Neural crest cell (in vitro differentiated cells): ENCODE measurements at places on chromosomes 16 and 17. TPM values are rescaled to one million over a fixed set of nuclear protein-coding genes. Genes with fewer than 3 reads are reported as not detected.

The BRICD5 gene
- 31.2 and 32.0 TPM in 2 replicates for total RNA-seq

The KRTAP4-3 gene
- total RNA-seq: not detected in 2 replicates

The DYNLRB2 gene
- not detected in 2 replicates for total RNA-seq

The PSMD12 gene
- total RNA-seq: 54.7 and 55.6 TPM in 2 replicates

The ATXN7L3 gene
- 115 and 119 TPM in 2 replicates for total RNA-seq

The PDILT gene
- not detected in 2 replicates for total RNA-seq

The TRPV3 gene
- 2.1 and 2.3 TPM in 2 replicates for total RNA-seq

The NECAB2 gene
- 16.2 and 19.6 TPM in 2 replicates for total RNA-seq

The HSBP1 gene
- 237 and 241 TPM in 2 replicates for total RNA-seq

The FN3K gene
- 21.7 and 23.8 TPM in 2 replicates for total RNA-seq

The TBC1D3D gene
- total RNA-seq: 0.23 and 0.50 TPM in 2 replicates

The BCAR1 gene
- total RNA-seq: 63.8 and 64.0 TPM in 2 replicates

The CHST5 gene
- total RNA-seq: 1.3 and 1.5 TPM in 2 replicates

The CHTF18 gene
- total RNA-seq: 156 and 169 TPM in 2 replicates

- DNase-seq: no peak
Measured at GRCh38 chr16:85710732-85711131, 22.0 kb upstream of the GINS2 start.

DNA sequence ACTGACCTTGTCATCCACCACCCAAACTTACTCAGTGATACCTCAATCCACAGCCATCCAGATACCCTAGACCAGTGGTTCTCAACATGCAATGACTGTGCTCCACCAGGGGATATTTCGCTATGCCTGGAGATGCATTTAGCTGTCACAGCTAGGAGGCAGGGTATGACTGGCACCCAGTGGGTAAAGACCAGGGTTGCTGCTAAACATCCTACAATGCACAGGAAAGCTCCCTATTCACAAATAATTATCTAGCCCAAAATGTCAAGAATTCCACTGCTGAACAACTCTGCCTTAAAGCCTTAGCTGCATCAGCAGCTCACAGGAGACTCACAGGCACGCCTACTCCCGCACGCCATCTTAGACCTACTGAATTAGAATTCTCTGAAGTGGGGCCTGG lies 212.6 kb downstream of the GRIN2A start:
- DNase-seq: no peak

GRCh38 chr17:28178800-28179199 lies 136.3 kb downstream of the NLK start:
- no peak for DNase-seq

GRCh38 chr16:7257016-7257415 lies 75.6 kb upstream of the RBFOX1 start:
- DNase-seq: no peak

DNA sequence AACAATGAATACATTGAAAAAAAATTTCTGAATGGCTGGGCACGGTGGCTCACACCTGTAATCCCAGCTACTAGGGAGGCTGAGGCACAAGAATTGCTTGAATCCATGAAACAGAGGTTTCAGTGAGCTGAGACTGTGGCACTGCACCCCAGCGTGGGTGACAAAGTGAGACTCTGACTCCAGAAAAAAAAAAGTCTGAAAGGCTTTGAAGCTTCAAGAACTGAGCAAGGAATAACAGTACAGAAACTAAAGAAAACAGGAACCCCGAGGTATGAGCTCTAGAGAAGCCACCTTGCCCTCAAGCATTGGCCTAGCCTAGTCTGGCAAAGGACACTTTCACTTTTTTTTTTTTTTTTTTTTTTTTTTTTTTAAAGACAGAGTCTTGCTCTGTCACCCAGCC lies 45.0 kb downstream of the TEX2 start:
- no peak for DNase-seq

GRCh38 chr17:68566442-68566738 lies 34.8 kb downstream of the FAM20A start:
- no peak for DNase-seq

DNA sequence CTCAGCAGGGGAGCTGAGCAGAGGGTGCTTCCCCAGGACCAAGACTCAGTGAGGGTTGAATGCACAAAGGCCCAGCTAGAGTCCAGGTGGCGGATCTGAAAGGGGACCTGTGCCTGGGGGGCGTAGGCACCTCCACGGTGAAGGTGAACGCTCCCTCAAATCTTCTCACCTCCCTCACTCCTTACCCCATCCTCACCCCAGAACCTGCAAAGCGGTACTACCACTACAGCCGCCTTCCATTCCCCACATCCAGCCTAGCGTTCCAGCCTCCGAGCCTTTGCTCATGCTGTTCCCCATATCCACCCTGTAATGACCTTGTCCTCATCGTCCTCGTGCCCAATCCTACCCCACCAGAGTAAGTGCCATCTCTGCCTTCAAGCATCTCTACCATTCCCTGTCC lies 30.6 kb downstream of the TRPV3 start:
- DNase-seq: no peak

DNA sequence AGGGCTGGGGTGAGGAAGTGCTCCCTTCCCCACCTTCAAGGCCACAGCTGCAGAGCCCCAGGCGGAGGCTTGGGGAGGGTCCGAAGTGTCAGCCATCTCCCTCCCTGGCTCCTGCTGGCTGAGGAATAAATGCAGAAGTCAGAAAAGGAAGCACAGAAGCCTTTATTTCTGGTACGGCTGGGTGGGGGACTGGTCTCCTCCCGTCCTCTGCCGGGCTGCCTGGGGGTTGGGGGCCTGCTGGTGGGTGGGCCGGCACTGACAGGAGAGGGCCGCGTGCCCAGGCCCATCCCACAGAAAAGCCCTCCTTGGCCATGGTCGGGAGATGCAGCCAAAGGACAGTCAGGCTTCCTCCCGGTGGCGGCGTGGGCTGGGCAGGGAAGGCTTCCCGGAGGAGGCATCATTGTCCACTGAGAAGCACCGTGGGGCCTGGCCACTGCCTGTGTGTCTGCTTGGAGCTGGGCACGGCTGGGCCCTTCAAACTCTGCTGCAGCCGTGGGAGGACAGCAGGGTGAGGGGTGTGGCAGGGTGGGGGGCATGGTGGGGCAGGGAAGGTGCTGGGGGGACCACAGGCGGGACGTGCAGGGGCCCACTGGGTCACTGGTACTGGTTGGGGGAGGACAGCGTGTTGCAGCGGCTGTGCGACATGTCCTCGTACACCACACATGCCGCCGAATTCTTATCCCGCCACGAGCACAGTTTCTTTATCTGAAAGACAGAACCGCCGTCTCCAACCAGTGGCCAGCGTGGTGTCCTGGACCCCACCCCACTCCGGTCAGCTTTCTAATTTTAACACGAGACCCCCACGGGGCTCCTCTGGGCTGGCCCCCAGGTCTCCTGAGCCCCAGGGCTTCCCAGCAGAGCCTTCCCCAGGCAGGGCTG lies 2.4 kb downstream of the CD7 start:
- no peak for DNase-seq

- DNase-seq: no peak
Measured at GRCh38 chr16:64159976-64160375, 961.9 kb downstream of the CDH11 start.

- no peak for DNase-seq
Measured at GRCh38 chr17:2705888-2706795, 5.4 kb downstream of the CLUH start.

- DNase-seq: no peak
Measured at GRCh38 chr17:34981538-34982241, 1.4 kb downstream of the LIG3 start.

GRCh38 chr17:81867170-81867990 lies 3.8 kb downstream of the ARHGDIA start:
- no peak for DNase-seq

GRCh38 chr17:75691801-75692626 lies 24.9 kb downstream of the SAP30BP start:
- no peak for DNase-seq

- no peak for DNase-seq
Measured at GRCh38 chr17:3590231-3590630, 19.0 kb downstream of the TRPV1 start.
